ENCODE measurements at places on chromosomes 3 and 15. TPM values are rescaled to one million over a fixed set of nuclear protein-coding genes. Genes with fewer than 3 reads are reported as not detected.

DNA sequence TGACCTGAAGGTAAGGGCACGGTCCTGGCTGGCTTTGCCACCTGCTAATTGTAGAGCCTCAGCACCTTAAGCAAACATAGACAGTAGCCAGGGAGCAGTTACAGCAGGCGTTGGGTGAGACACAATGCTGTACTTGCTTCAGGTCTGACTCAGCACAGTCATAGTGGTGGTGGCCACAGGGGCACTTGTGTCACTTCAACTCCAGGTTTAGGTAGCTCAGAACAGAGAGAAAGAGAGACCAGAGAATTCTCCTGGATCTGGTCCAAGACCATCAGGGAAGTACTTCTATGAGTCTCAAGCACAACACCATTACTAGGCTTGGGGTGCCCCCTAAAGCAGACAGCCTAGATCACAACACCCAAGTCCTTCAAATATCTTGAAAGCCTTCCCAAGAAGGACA is 204.4 kb downstream of the OTOL1 start:
- DNase-seq = peak; percentile 63

DNA sequence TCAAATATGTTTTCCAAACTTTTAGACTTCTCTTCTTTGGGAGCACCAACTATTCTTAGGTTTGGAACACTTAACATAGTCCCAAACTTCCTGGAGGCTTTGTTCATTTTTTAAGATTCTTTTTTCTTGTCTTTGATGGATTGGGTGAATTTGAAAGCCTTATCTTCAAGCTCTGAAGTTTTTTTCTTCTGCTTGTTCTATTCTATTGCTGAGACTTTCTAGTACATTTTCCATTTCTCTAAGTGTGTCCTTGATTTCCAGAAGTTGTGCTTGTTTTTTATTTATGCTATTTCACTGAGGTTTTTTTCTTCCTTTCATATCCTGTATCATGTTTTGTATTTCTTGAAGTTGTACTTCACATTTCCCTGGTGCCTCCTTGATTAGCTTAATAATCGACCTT is 97.5 kb downstream of the PLSCR2 start:
- DNase-seq = no peak

GRCh38 chr15:74835312-74835823 is 7.6 kb downstream of the ULK3 start:
- peak; percentile 92 for DNase-seq

DNA sequence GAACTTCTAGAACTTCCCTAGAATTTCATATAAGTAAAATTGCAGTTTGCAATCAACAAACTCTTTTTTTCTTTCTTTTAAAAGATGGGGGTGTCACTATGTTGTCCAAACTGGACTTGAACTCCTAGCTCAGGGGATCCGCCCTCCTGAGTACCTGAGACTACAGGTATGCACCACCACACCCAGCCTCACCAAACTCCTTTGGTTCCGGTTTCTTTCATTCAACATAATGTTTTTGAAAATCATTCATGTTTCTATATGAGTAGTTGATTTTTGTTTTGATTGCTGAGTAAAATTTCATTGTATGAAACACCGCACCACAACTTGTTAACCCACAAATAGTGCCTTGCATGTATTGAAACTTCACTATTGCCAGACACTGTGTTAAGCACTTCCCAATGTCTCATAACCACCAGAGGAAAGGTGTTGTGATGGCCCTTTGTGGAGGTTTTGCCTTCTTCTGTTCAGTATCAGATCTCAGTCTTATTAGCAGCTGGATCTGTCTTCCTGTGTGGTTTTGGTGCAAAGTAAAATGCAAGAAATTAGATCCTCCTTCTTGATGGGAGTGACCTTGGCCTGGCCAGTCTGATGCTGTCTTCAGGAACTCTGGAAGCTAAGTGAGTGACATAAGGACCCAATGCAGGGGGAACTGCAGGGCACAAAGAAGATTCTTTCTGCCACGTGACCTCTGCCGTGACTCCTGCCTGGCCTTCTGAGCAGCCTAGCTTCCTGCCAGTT is 78.8 kb upstream of the UBE2E1 start:
- no peak for DNase-seq

DNA sequence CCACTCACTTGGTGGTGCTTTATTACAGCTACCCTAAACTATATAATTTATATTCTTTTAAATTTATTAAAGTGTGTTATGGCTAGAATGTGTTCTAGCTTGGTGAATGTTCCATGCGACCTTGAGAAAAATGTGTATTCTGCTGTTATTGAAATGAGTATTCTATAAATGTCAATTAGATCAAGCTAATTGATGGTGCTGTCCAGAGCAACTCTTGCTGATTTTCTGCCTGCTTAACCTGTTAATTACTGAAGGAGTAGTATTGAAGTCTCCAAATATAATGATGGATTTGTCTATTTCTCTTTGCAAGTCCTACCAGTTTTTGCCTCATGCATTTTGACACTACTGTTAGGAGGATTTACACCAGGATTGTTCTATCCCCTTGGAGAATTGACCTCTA is 3.2 kb upstream of the TEX9 start:
- DNase-seq = no peak

The MESP2 gene
- total RNA-seq = not detected

The PLCH1 gene
- 11.6 TPM for total RNA-seq
